ENCODE measurements at places on chromosomes 16 and 17. TPM values are rescaled to one million over a fixed set of nuclear protein-coding genes. Genes with fewer than 3 reads are reported as not detected.

GRCh38 chr17:27644586-27644985 is 13.6 kb downstream of the LGALS9 start:
- no peaks in the 10 kb centered on the region for H3K27me3 ChIP-seq
- DNase-seq: no peak
- H3K4me3 ChIP-seq: no peak overlapping the region
- H3K27ac ChIP-seq: no peak overlapping the region

DNA sequence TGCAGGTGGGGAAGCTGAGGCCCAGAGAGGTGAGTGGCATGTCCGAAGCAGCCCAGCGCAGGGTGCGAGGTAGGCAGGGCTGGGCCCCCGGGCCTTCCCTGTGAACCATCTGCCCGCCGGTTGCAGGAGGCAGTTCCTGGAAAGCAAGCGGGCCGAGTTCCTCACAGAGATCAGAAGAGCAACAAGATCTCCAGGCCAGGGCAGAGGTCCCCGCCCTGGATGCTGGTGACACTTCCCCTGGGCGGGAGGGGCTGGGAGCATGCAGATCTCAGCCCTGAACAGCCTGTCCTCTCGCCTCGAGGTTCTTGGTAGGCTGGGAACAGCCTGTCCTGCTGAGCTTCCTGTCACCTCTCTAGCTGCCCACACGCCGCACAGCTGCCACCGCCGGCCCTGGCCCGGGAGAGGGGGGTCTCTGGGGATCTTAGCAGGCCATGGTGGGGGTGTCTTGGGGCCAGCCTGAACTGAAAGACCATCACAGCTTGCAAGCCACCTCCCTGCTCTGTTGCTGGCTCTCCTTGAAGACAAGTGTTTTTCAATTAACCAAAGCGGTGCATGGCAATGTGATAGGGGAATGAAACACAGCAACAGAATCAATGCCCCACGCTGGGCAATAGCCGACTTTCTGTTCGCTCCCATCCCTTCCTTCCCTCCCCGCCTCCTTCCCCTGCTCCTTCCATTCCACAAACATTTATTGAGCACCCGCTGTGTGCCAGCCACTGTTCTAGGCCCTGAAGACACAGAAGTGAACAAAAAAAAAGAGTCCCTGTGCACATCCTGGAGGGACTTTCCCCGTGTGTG is 31.7 kb downstream of the SOCS1 start:
- no peak overlapping the region for H3K4me3 ChIP-seq
- H3K27ac ChIP-seq: peak overlapping the region; percentile 75
- H3K27me3 ChIP-seq: no peaks in the 10 kb centered on the region
- H3K4me1 ChIP-seq: peaks cover 41% of the 10 kb centered on the region
- no peaks in the 10 kb centered on the region for H3K36me3 ChIP-seq

DNA sequence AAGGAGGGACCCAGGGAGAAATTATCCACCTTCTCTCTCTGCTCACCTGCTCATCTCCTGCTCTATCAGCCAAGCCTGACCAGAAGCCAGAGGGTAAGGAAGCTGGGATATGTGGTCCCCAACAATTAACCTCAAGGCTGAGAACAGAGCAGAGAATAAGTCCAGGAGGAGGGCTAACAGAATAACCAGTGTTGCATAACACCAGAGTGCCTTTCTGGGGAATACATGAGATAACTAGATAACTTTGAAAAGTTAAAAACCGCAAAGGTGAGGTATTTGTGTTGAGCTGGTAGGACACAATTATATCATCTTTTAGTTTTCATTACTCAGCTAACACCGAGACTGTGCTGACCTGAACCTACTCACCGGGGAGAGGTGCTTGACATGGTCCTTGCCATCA is 180.8 kb downstream of the SALL1 start:
- no peaks in the 10 kb centered on the region for H3K36me3 ChIP-seq
- no peaks in the 10 kb centered on the region for H3K4me1 ChIP-seq
- H3K27ac ChIP-seq: no peak overlapping the region
- no peak for DNase-seq
- no peaks in the 10 kb centered on the region for H3K27me3 ChIP-seq

- no peaks in the 10 kb centered on the region for H3K27me3 ChIP-seq
- H3K27ac ChIP-seq: peak overlapping the region; percentile 61
- peaks cover 61% of the 10 kb centered on the region for H3K4me1 ChIP-seq
- DNase-seq: no peak
Observed at GRCh38 chr17:77326076-77326591, 185.4 kb downstream of the SEC14L1 start.

GRCh38 chr17:59641799-59642484 is 22.2 kb downstream of the CLTC start:
- H3K27ac ChIP-seq: no peak overlapping the region
- peaks cover 57% of the 10 kb centered on the region for H3K4me1 ChIP-seq
- H3K27me3 ChIP-seq: no peaks in the 10 kb centered on the region
- H3K4me3 ChIP-seq: no peak overlapping the region
- peak; percentile 32 for DNase-seq
- peaks cover 11% of the 10 kb centered on the region for H3K36me3 ChIP-seq

DNA sequence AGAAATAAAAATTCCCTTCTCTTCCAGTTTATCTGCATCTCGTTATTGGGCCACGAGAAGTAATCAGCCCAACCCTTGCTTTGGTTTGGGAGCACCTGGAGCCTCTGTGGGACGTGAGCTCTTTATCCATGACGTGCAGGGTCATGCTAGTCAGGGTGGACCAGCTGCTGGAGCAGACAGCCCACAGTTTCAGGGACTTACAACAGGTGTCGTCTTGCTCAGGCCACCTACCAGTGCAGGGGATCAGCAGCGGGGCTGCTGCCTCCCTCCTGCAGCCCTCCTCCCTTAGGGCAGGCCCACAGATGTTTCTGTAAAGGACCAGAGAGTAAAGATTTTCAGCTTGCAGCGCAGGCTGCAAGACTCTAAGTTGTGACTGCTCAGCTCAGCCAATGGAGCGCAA is 16.9 kb downstream of the ADAD2 start:
- DNase-seq: no peak
- no peaks in the 10 kb centered on the region for H3K36me3 ChIP-seq
- H3K27ac ChIP-seq: no peak overlapping the region
- no peaks in the 10 kb centered on the region for H3K4me1 ChIP-seq
- no peaks in the 10 kb centered on the region for H3K27me3 ChIP-seq
- H3K4me3 ChIP-seq: no peak overlapping the region

DNA sequence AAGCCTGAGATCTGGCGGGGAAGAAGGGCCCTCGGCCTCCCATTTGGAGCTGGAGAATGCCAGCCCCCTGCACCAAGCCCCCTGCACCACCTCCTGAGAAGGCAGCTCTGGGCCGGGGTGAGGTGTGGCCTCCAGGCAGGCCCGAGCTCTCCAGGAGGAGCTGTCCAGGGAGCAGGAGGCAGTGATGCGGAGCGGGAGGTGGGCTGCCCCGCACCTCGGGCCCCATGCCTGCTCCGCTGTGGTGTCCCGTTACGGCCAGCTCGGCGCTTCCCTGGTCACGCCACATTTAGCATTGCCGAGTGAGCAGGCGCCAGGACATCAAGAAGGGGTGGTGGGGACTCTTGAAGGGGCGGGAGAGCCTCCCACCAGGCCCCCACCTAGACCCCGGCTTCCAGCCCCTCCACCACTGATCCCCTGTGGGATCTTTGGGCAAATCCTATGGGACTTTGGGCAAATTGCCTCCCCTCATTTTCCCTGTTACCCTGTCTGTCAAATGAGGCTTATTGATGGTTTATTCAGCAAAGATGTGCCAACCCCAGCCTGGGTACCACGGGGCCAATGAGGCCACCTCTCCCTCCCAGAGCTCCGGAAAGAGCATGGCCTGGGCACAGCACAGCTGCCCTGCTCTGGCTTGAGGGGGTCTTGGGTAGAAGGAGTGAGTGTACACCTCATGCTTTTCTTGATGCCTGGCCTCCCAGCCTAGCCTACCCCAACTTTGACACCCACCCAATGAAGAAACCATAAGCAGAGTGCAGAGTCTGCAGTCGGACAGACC is 15.3 kb downstream of the FOXN1 start:
- DNase-seq: no peak
- no peaks in the 10 kb centered on the region for H3K4me1 ChIP-seq
- no peaks in the 10 kb centered on the region for H3K36me3 ChIP-seq
- H3K27ac ChIP-seq: no peak overlapping the region
- no peaks in the 10 kb centered on the region for H3K27me3 ChIP-seq

GRCh38 chr16:26816885-26817571 is 249.7 kb upstream of the C16orf82 start:
- no peak overlapping the region for H3K27ac ChIP-seq
- H3K36me3 ChIP-seq: no peaks in the 10 kb centered on the region
- no peak for DNase-seq
- H3K27me3 ChIP-seq: no peaks in the 10 kb centered on the region

- H3K27me3 ChIP-seq: no peaks in the 10 kb centered on the region
- DNase-seq: no peak
- H3K4me3 ChIP-seq: no peak overlapping the region
- no peak overlapping the region for H3K27ac ChIP-seq
- H3K36me3 ChIP-seq: peaks cover 51% of the 10 kb centered on the region
Observed at GRCh38 chr17:42200706-42201457, 6.6 kb upstream of the GHDC start.

GRCh38 chr17:50511058-50511457 is 2.8 kb downstream of the MYCBPAP start:
- peak; percentile 41 for DNase-seq
- H3K27me3 ChIP-seq: no peaks in the 10 kb centered on the region
- H3K36me3 ChIP-seq: no peaks in the 10 kb centered on the region
- peaks cover 31% of the 10 kb centered on the region for H3K4me1 ChIP-seq

- H3K27me3 ChIP-seq: no peaks in the 10 kb centered on the region
- H3K4me1 ChIP-seq: no peaks in the 10 kb centered on the region
- H3K36me3 ChIP-seq: peaks cover 38% of the 10 kb centered on the region
- no peak for DNase-seq
- H3K27ac ChIP-seq: no peak overlapping the region
Observed at GRCh38 chr16:17138801-17139200, 332.0 kb downstream of the XYLT1 start.

GRCh38 chr16:20004931-20005330 is 68.8 kb downstream of the GPR139 start:
- DNase-seq: no peak
- no peaks in the 10 kb centered on the region for H3K27me3 ChIP-seq
- H3K4me3 ChIP-seq: no peak overlapping the region
- no peaks in the 10 kb centered on the region for H3K4me1 ChIP-seq
- H3K27ac ChIP-seq: no peak overlapping the region

DNA sequence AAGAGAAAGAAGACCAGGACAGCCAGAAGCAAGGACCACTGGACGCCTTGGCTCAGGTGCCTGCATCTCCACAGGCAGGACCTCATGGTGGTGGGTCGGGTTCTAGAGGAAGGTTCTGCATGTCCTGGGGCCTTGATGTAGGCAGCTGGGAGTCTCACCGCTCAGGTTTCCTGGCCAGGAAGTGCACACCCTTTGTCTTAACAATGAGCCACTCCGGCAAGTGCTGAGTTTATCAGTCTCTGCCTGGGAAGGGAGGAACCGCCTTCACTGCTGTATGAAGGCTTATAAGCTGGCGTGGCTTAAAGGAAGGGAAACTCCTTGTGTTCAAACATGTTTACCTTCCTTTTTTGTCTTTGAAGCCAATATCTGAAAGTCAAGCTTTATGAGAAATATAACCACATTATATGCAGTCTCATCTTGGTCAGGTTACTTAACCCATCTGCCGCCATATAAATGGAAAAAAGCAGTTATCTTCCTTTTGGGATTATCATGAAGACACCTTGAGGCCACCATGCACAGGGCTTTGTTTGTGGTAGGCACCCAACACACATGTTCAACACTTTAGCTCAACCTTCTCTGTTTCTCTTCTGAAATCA is at the start of gene ST6GALNAC1:
ST6GALNAC1 (minus strand) TSS at position 205 of the 596 bp plus-strand sequence; CDS start at position 86, 119 bp downstream.
- H3K4me3 ChIP-seq: peak within 1 kb of the TSS; percentile 59
- H3K36me3 ChIP-seq: no peaks in the 10 kb centered on the region
- peak; percentile 66 for DNase-seq
- H3K27me3 ChIP-seq: no peaks in the 10 kb centered on the region
- peak within 1 kb of the TSS; percentile 33 for H3K27ac ChIP-seq

DNA sequence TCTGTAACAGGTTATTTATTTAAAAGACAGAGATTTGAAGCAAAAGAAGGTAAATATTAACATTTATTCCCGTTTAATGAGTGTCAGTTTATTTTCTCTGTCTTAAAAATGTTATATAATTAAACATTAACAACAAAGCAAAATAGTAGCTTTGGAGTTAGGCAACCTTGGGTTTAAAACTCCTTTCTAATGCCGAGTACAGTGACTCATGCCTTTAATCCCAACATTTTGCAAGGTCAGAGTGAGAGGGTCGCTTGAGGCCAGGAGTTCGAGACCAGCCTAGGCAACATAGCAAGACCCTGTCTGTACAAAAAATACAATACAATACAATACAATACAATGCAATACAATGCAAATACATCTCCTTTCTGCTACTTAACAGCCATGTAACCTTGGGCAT is 128.7 kb downstream of the CHD9 start:
- no peaks in the 10 kb centered on the region for H3K36me3 ChIP-seq
- no peak overlapping the region for H3K27ac ChIP-seq
- H3K4me1 ChIP-seq: no peaks in the 10 kb centered on the region

Gene QRICH2
- polyA plus RNA-seq: 0.21 TPM

Gene RFNG
- 8.2 TPM for polyA plus RNA-seq

Gene TBC1D3K
- not detected for polyA plus RNA-seq

Gene NEUROD2
- 0.06 TPM for polyA plus RNA-seq

Measured in CD4-positive, alpha-beta memory T cell (primary cell).